IMR-90 (cell line): ENCODE measurements at places on chromosomes 6 and 20. TPM values are rescaled to one million over a fixed set of nuclear protein-coding genes. Genes with fewer than 3 reads are reported as not detected.

The COX4I2 gene
- not detected in 2 replicates for total RNA-seq

The CD40 gene
- 0.28 and 0.36 TPM in 2 replicates for total RNA-seq

The BTN1A1 gene
- total RNA-seq: not detected in 2 replicates

The PROKR2 gene
- total RNA-seq: not detected in 2 replicates

The TGM3 gene
- total RNA-seq: not detected in 2 replicates

The HEY2 gene
- not detected in 2 replicates for total RNA-seq

The RSPO3 gene
- not detected in 2 replicates for total RNA-seq

The CFAP206 gene
- total RNA-seq: under 0.01 and 0.28 TPM in 2 replicates

The ANKRD66 gene
- not detected in 2 replicates for total RNA-seq

The C20orf144 gene
- under 0.01 TPM in 2 replicates for total RNA-seq

The OXT gene
- not detected in 2 replicates for total RNA-seq

The STXBP5 gene
- 46.4 and 48.0 TPM in 2 replicates for total RNA-seq

The CLIC5 gene
- not detected in 2 replicates for total RNA-seq

The DTNBP1 gene
- 4.7 and 4.8 TPM in 2 replicates for total RNA-seq

The AIF1 gene
- not detected in 2 replicates for total RNA-seq

The COL9A3 gene
- total RNA-seq: 0.28 and 0.36 TPM in 2 replicates

The PRKN gene
- 0.18 and 0.28 TPM in 2 replicates for total RNA-seq

The CASS4 gene
- total RNA-seq: 25.8 and 26.1 TPM in 2 replicates
